ENCODE measurements at places on chromosomes 1 and 21.

GRCh38 chr1:225695578-225696337, 42.8 kb upstream of the ENAH start:
- DNase-seq, result no peak

- DNase-seq, result peak; percentile 62
Observed at GRCh38 chr1:5993556-5994491, 1.6 kb upstream of the NPHP4 start.

DNA sequence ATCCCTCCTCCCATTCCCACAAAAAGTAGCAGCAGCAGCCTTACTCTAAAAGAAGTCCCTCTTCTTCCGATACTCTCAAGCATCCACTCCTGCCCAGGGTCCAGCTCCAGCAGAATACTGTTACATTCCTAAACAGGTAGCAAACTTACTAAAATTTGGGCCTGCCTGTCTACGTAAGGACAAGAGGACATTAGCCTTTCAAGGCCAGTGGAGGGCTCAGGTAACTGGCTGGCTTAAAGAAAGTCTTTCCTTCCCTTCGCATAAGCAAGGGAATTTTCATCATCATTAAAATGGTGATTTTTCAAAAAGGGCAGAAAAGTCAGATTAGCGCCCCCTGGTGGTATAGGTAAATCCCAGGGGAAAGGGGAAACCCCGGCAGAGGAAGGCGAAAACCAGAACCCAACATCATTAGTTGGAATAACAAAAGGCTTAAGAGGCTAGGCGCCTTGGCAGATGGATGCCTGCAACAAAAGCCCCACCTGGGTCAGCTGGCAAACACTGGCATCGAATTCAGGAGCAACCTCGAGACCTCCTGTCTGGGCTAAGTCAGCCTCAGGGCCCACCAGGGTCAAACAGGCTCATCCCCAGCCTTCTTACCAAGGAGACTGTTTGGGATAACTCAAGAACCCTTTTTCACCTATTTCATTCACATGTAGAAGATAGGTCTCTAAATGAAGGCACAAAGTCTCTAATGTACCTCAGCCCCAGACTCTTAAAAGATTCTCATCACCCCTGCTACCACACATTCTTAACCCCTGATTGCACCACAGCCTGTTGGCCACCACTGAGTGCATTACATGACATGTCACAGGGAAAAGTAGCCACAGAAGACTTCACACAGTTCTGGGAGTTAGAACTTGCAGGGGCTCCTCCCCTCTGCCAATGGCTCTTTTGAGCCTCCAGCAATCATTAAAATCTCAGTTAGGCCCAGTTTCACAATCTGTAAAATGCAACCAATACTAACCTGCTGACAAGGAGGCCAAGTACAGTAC, 36.7 kb downstream of the ERI3 start:
- peak; percentile 58 for DNase-seq

GRCh38 chr21:26070822-26071425, 99.6 kb downstream of the APP start:
- peak; percentile 57 for DNase-seq

DNA sequence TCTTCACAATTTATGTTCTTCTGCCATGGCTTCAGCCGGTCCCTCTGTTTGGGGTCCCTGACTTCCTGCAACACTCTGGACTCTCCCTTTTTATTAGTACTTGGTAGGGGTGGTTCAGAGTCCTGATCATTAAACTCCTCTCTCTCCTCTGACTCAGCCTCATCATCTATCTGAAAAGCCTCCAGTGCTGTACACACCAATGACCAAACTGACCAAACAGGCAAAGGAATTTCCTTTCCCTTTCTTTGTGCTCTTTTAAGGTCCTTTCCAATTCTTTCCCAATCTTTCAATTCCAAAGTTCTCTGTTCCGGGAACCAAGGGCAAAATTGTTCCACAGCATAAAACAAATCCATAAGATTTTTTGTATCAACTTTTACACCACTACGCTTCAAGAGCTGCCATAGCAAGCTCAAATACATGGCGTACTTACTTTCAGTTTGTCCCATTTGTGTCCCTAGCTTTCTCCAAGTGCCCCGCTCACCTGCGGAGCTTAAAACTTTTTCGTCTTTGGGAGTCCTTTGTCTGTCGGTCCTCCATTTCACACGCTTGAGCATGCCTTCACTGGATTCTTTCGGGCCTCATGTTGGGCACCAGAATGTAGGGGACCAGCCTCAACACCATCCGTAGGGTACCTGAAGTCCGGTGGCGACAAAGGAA, 9.6 kb downstream of the DAP3 start:
- no peak for DNase-seq

- peak; percentile 99 for DNase-seq
Observed at GRCh38 chr1:10398734-10399443, at the start of gene PGD. Gene PGD, plus strand, starts transcription at chr1:10399064. Its CDS starts 54 bp downstream, at chr1:10399118.

- no peak for DNase-seq
Observed at GRCh38 chr1:1358433-1359271, at the start of gene MXRA8. Gene MXRA8, minus strand, starts transcription at chr1:1358555. Its CDS starts 51 bp downstream, at chr1:1358504.

DNA sequence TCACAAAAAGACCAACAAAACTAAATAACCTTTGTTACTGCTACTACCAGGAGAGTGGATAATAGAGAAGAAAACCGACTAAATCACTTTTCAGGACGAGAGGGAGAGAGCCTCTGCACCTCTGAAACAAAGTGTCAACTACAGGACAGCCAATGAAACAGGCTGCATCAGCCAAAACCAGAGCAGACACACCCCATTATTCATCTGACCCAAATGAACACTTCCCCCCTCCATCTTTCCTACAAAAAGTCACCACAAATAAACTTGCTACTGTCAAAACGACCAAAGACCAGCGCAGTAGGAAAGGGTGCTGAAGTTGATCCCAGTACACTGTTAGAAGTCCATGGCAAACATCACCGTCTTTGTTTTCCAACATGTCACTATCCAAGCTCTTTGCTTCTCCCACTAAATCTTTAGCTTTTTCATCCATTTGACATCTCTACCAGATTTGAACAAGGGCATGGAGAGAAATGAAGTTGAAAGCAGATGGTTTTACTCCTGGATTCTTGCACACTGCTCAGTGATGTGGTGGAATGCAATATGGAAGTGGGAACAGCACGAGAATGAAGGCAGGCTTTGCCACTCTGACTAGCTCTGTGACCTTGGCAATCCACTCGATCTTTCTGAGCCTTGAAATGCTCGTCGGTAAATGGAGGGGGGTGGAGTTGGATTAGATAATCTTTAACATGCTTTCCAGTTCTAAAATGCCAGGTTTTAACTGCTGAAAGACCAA, 20.5 kb downstream of the DSTYK start:
- DNase-seq, result no peak

DNA sequence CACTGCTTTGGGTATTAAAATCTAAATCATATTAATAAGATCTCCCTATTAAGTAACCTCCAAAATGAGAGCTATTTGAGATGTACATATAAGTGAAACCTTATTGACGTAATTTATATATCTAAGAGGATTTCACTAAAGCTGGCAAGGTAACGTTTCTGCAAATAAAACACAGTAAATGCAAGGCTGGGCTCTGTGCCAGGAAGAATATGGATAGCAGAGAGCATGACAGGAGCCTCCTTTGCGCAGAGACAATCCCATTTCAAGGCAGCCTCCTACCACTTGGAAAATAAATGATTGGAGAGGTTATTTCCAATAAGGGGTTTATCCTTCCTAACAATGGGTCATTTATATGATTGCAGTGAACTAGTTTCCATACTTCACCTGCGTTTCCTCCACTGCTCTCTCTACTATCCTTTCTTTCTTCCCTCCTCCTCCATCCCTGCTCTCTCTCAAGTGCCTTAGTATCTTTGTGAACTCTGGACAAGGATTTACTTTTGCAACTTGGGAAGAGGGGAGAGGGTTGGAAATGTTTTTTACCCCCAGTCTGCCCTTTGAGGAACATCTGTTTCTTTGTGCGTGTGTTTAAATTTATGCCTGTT, 3.0 kb upstream of the NFIA start:
- no peak for DNase-seq

DNA sequence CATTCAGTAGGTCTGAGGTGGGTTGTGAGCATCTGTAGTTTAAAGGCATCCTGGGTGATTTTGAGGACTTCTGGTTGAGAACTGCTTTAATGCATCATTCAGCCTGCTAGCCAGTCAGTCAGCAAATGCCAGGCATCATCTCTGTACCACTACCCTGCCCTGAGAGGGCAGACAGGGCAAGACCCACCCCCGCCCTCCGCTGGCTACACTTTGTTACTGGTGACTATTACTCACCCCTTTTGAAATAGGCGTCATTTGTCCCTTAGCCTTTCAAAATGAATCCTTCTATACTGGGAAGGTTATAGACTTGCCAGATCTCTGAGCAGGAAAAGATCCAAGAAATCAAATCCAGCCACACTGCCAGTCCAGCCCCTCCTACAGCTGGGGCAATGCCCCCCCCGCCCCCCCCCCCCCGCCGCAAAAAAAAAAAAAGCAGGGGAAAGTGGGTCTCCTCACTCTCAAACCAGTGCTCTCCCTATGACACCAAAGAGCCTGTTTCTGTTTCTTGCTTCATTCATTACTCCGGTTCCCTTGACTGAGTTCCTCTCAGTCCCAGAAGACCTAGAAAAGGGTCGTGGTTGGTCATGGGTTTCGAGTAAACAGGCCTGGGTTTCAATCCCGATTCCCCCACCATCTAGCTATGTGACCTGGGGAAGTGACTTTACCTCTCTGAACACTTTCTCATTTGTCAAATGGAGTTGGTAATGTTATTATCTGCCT, 4.4 kb downstream of the SELENON start:
- peak; percentile 53 for DNase-seq

DNA sequence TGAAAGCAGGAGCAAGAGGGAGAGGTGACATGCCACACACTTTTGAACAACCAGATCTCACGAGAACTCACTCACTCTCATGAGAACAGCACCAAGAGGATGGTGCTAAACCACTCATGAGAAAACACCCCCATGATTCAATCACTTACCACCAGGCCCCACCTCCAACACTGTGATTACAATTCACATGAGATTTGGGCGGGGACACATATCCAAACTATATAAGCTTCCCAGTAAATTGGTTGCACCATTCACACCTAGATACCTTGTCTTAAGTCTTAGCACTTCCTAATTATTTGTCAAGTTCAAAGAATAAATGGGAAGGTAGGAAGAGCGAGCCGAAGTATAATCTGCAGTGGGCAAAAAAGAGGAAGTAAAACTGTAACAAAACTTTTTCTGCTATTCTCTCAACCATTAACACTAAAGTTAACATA, 34.3 kb downstream of the AMY1C start:
- DNase-seq, result no peak

- DNase-seq, result peak; percentile 72
Observed at GRCh38 chr1:46529031-46529630, 22.3 kb downstream of the KNCN start.

- no peak for DNase-seq
Observed at GRCh38 chr1:77834771-77835334, 53.6 kb upstream of the NEXN start.

DNA sequence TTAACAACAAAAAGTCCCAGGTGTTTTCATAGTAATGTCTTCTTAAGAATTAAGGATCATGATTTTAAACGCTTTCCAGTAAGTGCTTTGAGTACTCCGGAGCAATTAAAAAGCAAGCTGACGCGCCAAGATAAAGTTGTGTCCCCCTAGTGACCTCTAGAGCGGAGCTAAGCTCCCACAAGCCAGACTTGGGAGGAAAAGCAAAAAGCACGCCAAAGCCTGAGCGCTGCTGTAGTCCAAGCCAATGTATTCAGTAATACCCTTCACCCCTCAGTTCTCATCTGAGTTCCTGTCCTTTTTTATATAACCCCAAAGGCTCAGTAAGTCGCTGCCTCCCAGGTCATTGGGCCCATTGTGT, 3.5 kb upstream of the SLC44A5 start:
- no peak for DNase-seq

DNA sequence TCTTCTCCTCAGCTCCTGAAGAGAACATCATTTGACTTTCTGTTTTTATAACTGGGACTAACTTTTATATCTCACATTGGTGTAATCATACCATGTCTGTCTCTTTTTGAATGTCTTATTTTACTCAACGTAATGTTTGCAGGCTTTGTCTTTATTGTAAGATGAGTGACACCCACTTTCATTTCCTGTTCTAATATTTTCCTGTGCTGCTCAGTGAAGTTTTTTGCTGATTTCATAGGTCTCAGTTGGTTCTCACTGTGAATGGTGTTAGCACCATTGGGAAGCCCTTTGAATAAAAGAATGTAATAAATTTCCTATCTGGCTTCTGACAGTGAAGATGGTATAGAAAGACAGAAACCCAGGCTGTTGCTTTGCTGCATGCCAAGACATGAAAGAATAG, 84.0 kb downstream of the RAVER2 start:
- DNase-seq, result peak; percentile 7

DNA sequence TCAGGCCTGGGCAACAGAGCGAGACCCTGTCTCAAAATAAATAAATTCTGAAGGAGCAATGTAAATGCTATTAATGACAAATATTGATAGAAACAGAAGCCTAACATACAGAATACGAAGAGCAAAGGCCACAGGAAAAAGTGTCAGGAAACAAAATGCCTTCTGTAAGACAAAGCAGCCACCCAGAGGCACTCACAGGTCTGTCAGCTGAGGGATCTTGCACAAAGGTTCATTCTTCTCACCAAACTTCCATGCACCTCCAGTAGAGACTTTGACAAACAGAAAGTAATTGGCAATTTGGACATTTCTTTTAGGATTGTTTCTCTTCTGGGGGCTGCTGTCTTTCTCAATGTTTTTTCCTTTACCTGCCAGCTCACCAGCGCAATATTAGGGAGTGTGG, 1.2 kb upstream of the ALDH9A1 start:
- DNase-seq, result no peak
